Airway epithelial cell (primary cell): ENCODE measurements at places on chromosomes 7 and 10. TPM values are rescaled to one million over a fixed set of nuclear protein-coding genes. Genes with fewer than 3 reads are reported as not detected.

GJD4 gene
- not detected in 2 replicates for total RNA-seq

SUPV3L1 gene
- total RNA-seq = 15.8 and 25.6 TPM in 2 replicates

KIAA1217 gene
- total RNA-seq = 24.7 and 35.1 TPM in 2 replicates

BTBD16 gene
- total RNA-seq = 0.14 and 0.42 TPM in 2 replicates

CRHR2 gene
- total RNA-seq = not detected in 2 replicates

NANOS1 gene
- total RNA-seq = 0.99 and 4.0 TPM in 2 replicates

ARMC10 gene
- 32.1 and 40.1 TPM in 2 replicates for total RNA-seq

LRIT1 gene
- total RNA-seq = not detected in 2 replicates

STN1 gene
- 41.2 and 44.6 TPM in 2 replicates for total RNA-seq

DRGX gene
- not detected in 2 replicates for total RNA-seq

FAM25C gene
- 8.0 and 9.6 TPM in 2 replicates for total RNA-seq

STEAP1 gene
- total RNA-seq = 17.6 and 20.3 TPM in 2 replicates

HOXA6 gene
- total RNA-seq = not detected in 2 replicates
